ENCODE measurements at places on chromosomes 11 and 22.
A peak's percentile ranks its signal among the peaks of the same experiment; 100 is the strongest.

DNA sequence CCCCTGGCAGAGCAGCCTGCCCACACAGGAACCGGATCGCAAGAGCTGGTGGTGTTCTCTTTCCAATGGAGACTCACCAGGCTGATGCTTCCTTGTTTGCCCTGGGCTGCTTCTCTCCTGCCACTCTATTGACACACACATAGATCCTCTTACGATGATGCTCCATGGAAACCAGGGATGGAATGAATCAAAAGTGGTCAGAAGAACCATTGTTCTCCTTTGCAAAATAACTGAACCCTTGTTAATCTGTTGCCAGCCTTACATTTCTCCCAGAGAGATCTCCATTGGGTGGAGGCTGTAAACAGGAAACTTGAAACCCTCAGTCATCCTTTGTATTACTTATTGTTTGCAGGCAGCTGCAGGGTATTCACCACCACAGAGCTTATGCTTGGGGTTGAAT, 24.6 kb upstream of the LDLRAD3 start:
- DNase-seq: no peak

DNA sequence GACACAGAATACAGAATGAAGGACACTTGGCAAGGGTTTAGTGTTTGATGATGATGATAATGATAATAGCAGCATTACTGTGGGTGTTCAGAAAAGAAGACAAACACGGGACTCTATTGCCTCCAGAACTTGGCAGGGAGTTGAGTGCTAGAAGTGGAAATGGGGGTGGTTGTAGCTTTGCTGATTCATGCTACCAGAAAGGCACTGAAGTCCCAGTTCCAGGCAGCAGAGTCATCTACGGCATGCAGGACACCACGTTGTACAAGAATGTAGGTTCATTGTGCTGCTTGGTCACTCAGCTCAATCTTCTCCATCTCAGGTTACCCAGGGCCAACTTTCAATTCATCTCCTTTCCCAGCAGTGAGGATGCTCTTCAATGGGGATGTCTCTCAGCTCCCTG, 115.7 kb downstream of the NTM start:
- DNase-seq: no peak

GRCh38 chr11:119584193-119585042, 144.6 kb downstream of the NECTIN1 start:
- no peak for DNase-seq

DNA sequence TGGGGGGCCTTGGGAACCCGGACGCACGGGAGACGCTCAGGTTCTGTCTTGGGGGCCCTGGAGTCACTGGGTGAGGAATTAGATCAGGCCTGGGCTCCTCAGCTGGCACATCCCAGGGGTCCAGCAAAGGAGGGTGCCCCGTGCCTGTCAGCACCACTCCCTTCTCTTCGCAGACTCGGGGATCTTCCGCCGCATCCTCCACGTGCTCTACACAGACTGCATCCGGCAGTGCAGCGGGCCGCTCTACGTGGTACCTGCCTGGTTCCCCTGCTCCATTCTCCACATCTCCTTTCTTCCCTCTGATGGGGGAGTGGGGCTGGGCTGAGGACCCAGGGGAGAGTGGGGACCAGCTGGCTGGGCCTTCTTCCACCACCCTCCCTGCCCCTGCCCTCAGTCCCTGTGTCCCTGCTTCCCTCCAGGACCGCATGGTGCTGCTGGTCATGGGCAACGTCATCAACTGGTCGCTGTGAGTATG, 6.7 kb upstream of the TAGLN start:
- no peak for DNase-seq

- DNase-seq: no peak
These were observed 61.0 kb downstream of the TNRC6B start for GRCh38 chr22:40238425-40239344.

DNA sequence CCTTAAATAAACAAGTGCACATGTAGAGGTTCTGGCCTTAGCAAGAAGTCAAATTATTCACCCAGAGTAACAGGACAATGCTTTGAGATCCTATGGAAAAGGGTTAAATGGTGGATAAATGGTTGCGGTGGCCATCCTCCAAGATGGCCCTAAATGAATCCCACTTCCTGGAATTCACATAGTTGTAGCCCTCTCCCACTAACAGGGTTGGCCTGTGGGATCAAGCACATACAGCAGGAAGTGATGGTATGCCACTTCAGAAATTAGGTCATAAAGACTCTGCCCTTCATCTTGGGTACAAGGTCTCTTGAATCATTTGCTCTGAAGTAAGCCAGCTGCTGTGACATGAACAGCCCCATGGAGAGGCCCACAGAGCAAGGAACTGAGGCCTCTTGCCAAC, 1.8 kb downstream of the ZNF280B start:
- no peak for DNase-seq

- DNase-seq: no peak
These were observed 8.8 kb upstream of the PKNOX2 start for GRCh38 chr11:125155767-125156166.

DNA sequence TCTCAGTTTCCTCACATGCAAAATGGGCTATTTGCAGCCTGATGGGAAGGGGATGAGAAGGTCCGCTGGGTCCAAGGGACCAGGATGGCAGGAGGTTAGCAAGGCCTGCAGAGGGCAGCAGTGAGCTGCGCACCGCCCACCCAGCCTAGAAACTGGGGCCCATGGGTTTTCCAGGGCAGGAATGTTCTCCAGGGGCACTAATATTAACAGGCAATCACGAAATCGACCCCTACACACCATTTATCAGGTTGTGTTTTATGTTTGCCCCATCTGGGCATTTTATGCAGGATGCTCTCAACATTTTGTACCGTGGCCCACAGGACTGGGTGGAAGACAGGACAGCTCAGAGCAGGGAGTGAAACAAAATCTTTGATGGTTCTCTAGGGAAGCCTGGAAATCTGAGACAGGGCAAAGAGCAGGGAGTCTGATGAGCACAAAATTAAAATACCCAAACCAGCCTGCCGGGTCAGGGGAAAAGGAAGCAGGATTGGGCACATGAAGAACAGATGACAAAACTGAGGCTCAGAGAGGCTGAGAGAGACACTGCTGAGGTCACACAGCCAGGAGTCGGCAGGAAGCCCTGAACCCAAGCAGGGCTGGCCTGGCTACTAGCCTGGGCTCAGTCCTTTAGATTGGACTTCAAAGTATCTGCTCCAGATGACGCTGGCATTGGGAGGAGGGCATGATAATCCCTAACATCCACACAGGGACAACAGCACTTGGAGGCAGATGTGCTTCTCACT, 1.6 kb upstream of the BCR start:
- DNase-seq: peak; percentile 56

- no peak for DNase-seq
These were observed 11.3 kb upstream of the MS4A7 start for GRCh38 chr11:60367009-60367408.

DNA sequence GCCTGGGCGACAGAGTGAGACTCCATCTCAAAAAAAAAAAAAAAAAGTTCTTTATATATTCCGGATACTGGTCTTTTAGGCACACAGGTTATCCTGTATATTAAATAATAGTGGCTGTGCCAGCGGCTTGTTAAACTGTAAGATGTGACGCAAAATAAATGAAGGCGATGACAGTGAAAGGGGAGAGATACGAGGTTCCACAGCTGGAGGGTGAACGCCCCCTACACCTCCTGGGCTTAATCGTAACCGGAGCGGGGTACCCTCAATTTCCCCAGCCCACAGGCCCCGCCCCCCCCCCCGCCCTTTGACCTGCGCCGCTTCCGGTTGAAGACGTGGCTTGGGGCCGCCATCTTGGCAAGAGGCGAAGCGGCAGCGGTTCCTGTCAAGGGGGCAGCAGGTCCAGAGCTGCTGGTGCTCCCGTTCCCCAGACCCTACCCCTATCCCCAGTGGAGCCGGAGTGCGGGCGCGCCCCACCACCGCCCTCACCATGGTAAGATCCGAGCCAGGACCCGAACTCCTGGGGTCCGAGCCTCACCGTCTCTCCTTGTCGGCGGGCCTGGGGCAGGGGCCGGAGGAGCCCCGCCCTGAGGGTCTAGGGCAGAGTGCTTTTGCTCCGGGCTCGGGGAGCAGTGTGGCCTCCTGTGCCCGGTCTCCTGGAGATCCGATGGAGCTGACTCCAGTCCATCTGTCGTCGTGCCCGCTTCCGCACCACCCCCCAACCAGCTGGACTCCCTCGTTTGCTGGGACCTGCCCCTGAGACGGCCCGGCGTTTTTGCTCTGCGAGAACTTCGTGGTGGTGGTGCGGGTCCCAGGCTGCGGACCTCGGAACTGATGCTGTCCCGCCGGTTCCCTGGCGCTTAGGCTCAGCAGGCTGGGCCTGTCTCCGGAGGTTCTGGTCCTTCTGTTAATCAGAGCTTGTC, at the start of gene ARCN1:
Gene ARCN1, plus strand, starts transcription at position 349 of the 920 bp plus-strand sequence. Its CDS starts 139 bp downstream, at position 488.
- DNase-seq: peak; percentile 57
